Substantia nigra (tissue), 51 donors: ENCODE measurements at places on chromosomes 4 and X.

- no peak for DNase-seq
These were observed 443.2 kb upstream of the FRG1 start for GRCh38 chr4:189497516-189497915.

DNA sequence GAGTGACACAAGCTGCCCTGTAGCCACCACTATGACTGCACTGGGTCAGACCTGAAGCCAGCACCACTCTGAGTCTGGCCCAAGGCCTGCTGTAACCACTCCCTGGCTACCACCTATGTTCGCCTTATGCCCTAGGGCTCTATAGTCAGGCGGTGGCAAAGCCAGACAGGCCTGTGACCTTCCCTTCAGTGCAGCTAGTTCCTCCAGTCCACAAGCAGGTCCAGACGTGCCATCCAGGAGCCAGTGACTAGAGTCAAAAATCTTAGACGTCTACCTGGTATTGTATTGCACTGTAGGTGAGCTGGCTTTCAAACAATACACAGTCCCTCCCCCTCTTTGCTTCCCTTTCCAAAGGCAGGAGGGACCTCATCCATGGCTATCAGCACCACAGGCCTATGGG, 54.0 kb upstream of the RNF128 start:
- no peak for DNase-seq

GRCh38 chr4:150302553-150302952, 224.3 kb downstream of the DCLK2 start:
- no peak for DNase-seq

DNA sequence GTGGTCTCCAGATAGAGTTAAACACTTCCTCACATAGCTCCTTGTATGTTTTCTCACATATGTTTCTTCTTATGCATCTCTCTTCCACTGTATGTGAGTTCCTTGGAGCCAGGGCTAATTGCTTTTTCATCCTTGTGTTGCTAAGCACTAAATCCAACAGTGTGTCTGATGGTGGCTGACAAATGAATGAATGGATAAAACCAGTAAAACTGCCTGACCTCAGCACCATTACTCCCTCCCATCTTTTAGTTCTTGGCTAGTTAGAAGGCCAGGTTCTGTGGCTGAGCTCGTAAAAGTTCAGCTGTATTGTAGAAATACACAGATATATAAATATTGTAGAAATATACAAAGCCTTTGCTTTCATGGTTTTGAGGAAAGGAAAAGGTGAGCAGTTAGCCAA, 50.4 kb downstream of the ARX start:
- DNase-seq, result no peak

GRCh38 chr4:108092288-108092687, 76.4 kb downstream of the LEF1 start:
- no peak for DNase-seq

DNA sequence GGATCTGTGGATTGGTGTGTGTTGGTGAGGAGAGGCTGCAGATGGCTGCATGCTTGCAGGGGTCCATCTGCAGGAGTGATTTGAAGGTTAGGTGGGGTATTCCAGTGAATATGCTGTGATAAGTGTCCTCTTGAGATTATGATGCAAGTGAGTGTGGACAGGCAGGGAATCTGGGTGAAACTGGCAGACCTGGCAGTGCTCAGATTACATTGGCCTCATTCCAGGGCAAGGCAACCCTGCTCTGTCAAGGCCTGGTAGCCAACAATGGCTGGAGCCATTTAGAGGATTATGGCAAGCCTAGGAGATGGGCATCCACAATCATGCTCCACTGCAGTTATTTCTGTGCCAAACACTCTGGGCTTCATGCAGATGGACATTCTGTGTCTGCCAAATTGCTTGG, 113.9 kb downstream of the RTL3 start:
- DNase-seq, result no peak

- DNase-seq, result no peak
These were observed 80.6 kb downstream of the MFAP3L start for GRCh38 chr4:169945636-169946035.

- DNase-seq, result no peak
These were observed 52.1 kb downstream of the PROM1 start for GRCh38 chr4:16031546-16032395.

DNA sequence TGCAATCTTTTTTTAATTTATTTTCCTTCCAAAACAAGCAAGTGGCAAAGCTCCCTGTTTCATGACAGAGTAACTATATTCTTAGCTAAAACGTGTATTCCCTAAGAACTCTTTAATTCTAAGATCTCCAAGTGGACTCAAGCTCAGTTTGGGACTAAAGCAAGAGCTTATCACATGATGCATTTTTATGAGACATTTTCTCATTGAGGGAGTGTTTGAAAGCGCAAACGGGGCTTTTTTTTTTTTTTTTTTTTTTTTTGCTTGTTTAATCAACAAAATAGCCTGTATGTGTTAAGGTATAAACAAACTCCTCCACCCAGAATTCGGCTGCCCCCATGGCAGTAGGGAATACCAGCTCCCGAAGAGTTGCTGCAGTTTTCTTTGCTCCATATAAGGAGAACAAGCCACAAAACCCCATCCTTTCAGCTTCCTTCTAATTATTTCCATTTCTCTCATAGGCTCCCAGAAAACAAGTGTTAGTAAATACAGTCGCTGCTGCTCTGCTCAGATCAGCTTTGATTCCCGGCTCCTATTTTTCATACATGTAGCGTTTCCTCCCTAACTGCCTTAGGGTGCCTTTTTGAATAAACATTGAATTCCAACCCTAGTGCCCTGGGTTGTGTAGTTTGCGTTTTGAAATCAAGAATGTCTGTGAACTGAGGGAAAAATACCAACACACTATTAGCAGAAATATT, 669 bp upstream of the PPARGC1A start:
- no peak for DNase-seq
